AG04450 (cell line): ENCODE measurements at places on chromosomes 5 and 9.

- DNase-seq, result peak; percentile 63
Observed at GRCh38 chr5:143557061-143557818, 153.8 kb upstream of the NR3C1 start.

- no peak for DNase-seq
Observed at GRCh38 chr5:76199336-76200318, 116.4 kb downstream of the SV2C start.

DNA sequence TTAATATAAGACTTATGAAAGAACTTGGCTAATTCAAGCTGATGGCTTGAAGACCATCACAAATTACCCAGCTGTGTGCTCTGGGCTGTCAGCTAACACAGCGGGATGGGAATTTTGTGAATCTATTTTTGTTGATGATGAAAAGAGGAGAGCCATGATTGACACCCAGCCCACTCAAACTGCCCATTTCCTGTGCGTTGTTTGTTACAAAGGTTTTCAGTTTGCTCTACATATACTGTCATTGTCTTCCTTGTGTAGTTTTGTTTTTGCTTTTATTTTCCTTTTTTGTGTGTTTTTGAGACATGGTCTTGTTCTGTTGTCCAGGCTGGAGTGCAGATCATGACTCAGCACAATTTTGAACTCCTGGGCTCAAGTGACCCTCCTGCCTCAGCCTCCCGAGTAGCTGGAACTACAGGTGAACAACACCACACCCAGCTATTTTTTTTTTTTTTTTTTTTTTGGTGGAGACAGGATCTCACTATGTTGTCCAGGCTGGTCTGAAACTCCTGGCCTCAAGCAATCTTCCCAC lies 400.3 kb downstream of the ICE1 start:
- DNase-seq, result no peak

- DNase-seq, result peak; percentile 94
Observed at GRCh38 chr5:151684690-151685361, 1.9 kb downstream of the SPARC start.

DNA sequence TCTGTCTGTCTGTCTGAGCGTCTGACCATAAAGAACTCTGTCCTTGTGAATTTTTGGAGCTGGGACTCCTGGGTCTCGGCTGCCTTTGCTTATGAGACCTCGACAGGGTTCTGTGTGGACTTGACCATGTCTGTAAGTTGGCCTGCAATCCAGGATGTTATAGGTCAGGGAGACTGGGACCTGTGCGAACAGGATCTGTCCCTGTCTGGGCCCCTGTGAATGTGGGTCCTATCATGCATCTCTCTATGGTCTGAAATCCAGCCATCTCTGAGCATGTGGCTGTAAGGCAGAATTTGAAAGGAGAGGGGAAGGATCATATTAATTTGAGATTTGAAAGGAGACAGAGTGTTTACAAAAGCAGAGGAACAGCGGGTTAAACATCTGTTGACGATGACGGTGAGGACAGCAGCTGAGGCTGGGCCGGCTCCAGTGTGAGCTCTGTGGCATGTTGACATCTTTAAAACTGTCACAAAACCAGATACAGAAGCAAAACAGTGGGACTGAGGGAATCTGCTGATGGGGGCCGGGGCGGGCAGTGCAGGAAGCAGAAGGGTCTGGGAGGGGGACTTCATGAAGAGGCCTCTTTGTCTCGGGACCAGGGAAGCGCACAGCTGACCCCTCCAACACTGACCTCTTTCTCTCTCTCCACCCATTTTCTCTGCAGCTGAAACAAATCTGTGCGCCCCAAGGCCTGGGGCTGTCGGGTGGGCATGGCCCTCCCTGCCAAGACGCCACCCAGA lies 19.1 kb upstream of the MVB12B start:
- no peak for DNase-seq

GRCh38 chr5:173582216-173583111 lies 34.0 kb downstream of the BOD1 start:
- DNase-seq, result no peak

DNA sequence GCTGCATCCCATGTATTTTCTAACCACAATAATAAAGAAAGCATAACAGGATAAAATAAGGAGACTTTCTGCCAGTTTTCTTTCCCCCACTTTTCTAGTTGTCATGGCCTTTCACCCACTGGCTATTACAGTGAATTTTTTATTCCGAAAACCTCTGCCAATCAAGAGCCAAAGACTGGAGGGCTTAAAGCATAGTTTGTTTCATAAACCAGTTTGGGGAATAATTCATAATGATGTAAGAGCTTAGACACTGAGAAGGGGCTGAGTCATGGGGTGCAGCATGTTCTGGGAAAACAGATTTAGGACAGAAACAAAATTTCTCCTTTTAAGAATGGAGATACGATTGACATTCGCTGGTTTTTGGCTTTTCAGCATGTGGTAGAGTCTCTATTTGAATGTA lies 4.4 kb upstream of the GLIPR2 start:
- DNase-seq, result no peak

DNA sequence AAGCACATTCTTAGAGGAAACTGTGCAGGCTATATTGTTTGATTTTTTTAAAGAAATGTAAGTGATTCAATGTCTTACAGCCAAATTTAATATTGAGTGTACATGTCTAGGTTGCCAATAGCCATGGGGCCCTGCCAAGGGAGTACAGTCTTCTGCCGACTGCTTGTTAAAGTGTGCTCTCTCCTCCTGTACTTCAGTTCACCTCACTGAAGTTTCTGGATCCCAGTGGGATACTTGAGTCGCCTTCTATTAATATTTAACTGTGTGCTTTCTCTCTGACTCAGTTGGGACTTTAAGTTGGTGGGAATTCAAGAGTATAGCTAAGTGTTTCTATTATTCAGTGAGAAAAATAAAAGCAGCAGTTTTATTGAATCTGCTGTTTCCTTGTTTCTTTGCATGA lies 44.5 kb upstream of the C5orf47 start:
- no peak for DNase-seq

GRCh38 chr9:134331186-134332025 lies 5.2 kb downstream of the RXRA start:
- DNase-seq, result no peak

GRCh38 chr5:80101993-80102392 lies 66.8 kb downstream of the THBS4 start:
- DNase-seq, result no peak

GRCh38 chr5:58761407-58761806 lies 178.5 kb downstream of the RAB3C start:
- no peak for DNase-seq

GRCh38 chr5:102611312-102611711 lies 112.5 kb upstream of the SLCO6A1 start:
- DNase-seq, result no peak

GRCh38 chr9:131739133-131739958 lies 530 bp downstream of the RAPGEF1 start:
- no peak for DNase-seq

DNA sequence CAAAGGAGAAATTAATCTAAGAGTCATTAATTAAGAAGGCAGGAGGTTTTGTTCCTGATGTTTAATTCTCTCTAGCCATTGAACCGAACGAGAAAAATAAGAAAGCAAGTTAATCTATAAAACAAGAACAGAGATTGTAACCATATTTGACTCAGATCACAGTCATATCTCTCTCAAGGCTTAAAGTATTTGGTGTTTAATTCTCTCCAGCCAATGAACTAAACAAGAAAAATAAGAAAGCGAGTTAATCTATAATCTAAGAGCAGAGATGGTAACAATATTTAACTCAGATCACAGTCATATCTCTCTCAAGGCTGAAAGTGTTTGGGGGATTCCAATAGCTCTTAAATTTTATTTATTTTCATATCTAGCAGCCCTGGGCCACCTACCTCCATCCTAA lies 74.4 kb upstream of the SHISAL2B start:
- no peak for DNase-seq

- no peak for DNase-seq
Observed at GRCh38 chr9:13388157-13388556, 108.7 kb upstream of the MPDZ start.

DNA sequence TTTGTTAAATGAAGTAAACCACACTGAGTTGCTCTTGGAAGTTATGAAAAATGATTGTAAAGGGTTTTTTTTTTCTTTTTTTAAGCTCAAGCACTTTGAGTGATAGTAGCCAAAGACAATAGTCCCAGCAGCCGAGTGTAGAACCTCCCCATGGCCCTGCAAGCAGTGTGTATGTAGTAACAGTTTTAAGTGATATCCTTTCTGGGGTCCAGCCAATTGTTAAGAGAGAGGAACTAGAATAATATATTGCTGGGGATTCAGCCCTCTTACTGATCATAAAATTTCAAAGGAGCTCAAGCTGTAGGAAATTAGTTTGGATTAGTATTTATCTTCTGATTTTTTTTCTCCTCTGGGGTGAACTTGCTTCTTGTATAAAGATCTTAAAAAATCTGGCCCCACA lies 43.2 kb downstream of the NPR3 start:
- DNase-seq, result no peak

GRCh38 chr5:151925340-151925739 lies 689 bp upstream of the GLRA1 start:
- DNase-seq, result no peak

DNA sequence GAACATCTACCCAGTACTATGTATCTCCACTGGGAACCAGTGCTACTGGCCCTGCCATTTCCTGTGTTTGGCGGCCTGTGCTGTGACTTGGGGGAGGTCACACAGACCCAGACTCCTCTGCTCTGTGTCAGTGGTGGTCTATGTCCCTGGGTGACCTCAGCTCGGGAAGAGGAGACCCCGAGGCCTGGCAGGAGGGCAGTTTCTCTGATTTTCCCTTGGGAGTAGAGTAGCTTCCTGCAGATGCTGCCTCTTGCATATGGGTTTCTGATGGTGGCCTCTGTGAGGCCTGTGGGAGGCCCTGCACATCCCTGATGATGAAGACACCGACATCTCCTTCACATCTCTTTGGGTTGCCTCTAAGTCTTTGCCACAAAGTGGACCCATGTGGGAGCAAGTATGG lies 13.0 kb upstream of the SMIM32 start:
- no peak for DNase-seq

DNA sequence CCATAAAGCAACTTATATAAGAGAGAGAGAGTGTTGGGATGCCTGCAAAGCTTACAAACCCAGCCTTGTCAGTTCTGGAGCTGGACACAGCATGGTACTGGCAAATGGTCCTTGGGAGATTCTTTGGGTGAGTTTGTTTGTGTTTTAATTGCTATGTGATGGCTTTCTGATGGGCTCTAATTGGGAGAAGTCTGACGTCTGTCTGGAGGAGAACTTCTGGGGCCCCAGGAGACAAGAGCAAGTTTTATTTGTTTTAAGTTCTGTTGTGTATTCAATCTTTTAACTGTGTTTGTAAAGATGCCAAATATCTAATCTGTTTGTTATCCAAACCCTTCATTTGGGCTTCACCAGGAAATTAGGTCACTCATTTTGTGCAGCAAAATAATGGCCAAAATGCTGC lies 50.3 kb upstream of the AFAP1L1 start:
- DNase-seq, result peak; percentile 49

DNA sequence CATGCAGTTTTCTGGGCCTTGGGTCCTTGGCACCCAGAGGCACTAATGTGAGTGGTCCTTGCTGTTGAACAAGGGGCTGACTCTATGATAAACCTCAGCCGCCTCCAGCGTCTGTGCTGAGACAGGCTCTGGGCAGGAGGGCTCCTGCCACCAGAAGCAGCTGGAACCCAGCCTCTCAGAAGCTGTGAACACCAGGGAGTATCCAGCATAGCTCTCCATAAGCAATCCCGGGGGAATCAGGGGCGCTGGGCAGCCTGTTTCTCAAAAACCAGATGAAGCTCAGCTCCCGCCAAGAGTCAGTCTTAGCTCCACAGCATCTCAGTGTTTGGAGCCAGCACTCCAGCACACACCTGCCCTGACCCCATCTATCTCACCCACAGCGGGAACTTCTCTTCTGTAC lies 170.2 kb downstream of the HSPA4 start:
- DNase-seq, result no peak

DNA sequence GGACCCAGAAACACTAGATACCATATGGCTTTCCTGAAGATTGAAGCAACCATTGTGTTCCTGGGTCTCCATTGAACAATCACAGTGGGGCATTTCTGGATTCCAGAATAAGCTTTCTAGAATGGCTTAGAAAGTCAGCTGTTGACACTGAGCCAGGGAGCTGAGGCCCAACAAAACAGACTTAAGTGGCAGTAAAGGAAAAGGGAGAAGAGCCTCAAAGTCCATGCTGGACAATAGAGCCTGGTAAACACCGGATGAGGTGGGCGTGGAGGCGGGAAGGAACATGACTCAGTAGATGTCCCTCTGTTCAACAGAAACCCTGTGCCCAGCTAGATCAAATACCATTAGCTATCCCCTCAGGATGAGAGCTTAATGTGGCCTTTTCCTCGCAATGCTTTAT lies 14.8 kb downstream of the SPARC start:
- DNase-seq, result no peak

GRCh38 chr5:6837519-6838110 lies 124.4 kb downstream of the TENT4A start:
- no peak for DNase-seq

DNA sequence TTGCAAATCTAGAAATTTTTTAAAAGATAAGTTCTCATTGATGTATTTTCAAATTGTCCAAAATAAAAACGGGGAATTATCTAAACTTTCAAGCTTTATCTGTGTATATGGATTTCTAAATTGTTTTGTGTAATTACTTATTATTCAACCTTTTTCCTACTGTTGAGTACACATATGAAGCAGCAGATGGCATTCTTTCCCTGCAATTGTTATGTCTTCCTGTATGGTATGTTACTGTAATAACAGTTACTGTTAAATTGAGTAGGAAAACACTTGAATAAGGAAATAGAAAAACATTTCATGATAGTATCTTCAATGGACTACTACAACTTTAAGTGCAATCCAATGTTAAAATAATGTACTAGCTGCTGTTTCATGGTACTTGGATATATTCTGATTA lies 124.8 kb downstream of the RANBP17 start:
- no peak for DNase-seq

DNA sequence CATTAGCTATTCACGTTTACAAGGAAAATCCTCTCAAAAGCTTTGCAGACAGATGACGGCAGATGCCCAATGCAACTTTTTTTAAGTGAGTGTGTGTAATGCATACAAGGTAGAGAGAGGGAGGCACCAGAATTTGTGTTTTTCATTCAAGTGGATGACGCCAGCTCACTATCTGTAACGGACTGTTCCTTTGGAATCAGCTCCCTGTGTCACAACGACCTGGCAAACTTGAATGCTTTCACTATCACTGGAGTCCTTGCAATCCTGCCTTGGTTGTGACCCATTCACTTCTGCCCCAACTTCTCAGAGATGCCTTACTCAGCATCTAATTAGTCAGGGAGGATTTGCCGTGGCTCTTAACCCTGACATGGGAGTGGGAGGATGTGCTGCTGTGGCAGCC lies 148.5 kb downstream of the BNC2 start:
- DNase-seq, result no peak

- no peak for DNase-seq
Observed at GRCh38 chr5:181229996-181230395, 6.9 kb downstream of the TRIM41 start.

- DNase-seq, result no peak
Observed at GRCh38 chr9:129264388-129264787, 86.3 kb upstream of the IER5L start.

- no peak for DNase-seq
Observed at GRCh38 chr9:118000581-118000980, 296.4 kb downstream of the TLR4 start.
